ENCODE measurements at places on chromosomes 1 and 21.

GRCh38 chr21:45574691-45575090 lies 32.5 kb upstream of the SLC19A1 start:
- no peak for DNase-seq

- no peak for DNase-seq
Measured at GRCh38 chr1:48555271-48555670, 83.3 kb upstream of the SPATA6 start.

DNA sequence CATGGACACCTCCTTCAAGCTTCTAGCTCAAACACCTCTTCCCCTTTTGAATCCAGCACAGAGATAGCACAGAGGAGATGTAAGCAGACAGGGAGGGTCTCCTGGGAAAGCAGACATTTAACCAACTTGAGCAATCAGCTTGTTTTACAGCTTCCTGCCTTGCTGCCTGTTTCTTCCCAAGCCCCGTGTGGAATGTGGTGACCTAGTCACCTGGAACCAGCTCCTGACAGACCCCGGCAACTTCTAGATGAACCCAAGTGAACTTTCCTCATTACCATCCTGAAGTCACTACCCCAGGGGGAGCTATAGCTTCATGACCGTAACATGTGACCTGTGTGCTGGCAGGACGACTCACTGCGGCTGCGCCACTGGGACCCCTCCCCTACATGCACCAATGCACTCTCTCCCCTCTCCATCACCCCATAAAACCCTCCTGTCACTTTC lies 24.1 kb upstream of the TTF2 start:
- DNase-seq: no peak

DNA sequence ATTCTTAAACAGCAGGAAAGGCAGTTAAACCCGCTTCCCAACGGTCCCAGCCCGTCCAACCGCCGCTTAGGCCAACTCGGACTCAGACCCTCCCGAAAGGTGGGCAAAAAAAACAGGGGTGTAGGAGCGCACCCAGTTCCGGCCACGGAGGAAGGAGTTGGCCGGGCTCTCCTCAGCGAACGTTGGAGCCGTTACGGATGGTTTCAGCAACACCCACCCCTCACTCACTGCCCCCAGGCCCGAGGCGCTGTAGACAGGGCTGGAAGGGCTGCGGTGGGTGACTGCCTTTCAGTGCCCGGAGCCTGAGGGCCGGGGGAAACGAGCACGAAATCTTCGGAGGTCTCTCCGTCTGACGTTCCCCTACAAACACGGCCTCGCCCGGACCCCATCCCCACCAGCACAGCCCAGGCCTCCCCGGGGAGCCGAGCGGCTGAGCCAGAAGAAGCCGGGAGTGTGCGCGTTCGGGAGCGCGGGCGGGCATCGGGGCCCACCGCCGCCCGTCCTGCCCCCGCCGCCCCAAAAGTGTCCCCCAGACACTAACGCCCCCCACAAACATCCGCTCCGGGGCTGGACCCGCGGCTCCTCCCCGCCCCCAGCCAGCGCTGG lies 1.3 kb downstream of the KDM5B start:
- DNase-seq: peak; percentile 26

DNA sequence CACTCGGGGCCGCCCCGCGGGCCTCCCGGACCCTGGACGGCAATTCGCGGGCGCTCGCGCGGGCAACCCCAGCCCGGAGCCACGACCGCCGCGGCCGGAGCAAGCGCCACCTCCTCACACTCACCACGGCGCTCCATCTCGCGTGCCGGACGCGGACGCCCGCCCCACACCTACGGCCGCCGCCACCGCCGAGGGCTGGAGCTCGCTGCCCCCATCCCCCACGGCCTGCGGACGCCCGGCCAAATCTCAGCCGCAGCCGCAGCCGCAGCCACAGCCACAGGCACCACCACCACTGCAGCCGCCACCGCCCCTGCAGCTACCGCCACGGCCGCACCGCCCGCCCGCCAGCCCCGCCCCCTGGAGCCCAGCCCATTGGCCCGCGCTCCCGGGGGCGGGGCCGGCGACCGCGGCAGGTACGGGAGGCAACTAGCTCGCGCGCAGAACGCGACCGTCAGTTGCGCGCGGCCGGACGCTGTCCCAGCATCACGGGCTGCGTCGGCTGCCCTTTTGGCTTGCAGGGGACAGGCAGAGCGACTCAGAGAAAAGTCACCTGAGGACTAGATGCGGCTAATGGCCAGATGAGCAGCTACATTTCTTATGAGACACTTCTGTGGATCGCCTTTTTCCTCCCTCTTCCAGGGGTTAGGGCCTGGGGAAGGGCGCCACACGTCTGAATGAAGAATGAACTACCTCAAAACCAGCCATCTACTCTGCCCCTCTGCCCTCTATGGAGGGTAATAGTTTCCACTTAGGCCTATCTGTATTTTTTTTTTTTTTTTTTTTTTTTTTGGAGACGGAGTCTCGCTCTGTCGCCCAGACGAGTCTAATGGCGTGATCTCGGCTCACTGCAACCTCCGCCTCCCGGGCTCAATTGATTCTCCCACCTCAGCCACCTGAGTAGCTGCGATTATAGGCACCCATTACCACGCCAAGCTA lies at the start of gene ARHGAP29:
ARHGAP29 (minus strand) TSS at position 294 of the 936 bp plus-strand sequence. CDS start 5,973 bp downstream, outside the sequence.
- DNase-seq: peak; percentile 59

- DNase-seq: no peak
Measured at GRCh38 chr1:113275083-113275482, 115.2 kb upstream of the MAGI3 start.

- DNase-seq: no peak
Measured at GRCh38 chr1:222413436-222413835, 134.5 kb downstream of the HHIPL2 start.

- no peak for DNase-seq
Measured at GRCh38 chr1:9785406-9785805, 38.4 kb downstream of the CLSTN1 start.

- no peak for DNase-seq
Measured at GRCh38 chr1:226572325-226572726, 23.8 kb downstream of the STUM start.

DNA sequence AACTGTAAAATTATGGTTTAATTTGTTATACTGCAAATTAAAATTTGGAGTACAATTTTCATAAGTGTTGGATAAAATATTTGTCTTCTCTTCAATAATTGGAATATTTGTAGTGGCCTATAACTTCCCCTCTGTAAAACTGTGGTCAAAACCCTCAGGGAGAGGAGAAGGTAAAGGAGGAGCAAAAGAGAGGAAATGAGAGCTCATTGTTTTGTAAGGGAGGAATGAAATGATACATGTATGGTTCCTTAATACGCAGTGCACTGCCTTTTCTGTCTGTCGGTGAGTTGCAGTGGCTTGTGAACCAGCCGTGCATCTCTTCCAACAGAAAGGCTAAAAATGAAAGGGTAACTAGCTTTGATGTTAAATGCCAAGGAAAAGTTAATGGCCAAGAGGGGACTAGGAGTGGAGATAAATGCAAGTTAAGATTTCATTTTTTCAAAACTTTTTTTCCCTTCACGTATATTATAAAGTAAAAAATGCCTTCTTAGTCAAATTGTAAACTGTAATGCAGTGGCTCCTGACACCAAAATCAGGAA lies 26.4 kb downstream of the LRRC8D start:
- peak; percentile 29 for DNase-seq

GRCh38 chr1:46456411-46456963 lies 33.1 kb upstream of the DMBX1 start:
- no peak for DNase-seq

DNA sequence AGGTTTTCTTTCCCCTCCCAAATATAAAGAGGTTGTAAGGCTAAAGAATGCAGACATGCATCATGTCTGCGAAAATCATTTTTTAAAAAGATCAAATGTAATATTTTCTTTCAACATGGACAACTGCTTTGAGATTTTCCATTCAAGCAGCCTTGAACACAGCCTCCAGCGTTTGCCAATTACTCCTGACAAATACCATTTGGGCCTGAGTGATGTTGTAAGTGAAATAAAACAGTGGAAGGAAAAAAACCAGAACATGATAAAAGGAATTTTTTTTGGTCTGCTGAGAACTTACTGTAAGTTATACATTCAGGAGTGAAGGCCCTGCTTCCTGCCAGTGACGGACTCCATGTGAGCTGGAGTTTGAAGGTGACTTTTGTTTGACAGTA lies 37.2 kb downstream of the SETD4 start:
- no peak for DNase-seq

GRCh38 chr21:17903029-17903806 lies 84.1 kb upstream of the C21orf91 start:
- DNase-seq: no peak

DNA sequence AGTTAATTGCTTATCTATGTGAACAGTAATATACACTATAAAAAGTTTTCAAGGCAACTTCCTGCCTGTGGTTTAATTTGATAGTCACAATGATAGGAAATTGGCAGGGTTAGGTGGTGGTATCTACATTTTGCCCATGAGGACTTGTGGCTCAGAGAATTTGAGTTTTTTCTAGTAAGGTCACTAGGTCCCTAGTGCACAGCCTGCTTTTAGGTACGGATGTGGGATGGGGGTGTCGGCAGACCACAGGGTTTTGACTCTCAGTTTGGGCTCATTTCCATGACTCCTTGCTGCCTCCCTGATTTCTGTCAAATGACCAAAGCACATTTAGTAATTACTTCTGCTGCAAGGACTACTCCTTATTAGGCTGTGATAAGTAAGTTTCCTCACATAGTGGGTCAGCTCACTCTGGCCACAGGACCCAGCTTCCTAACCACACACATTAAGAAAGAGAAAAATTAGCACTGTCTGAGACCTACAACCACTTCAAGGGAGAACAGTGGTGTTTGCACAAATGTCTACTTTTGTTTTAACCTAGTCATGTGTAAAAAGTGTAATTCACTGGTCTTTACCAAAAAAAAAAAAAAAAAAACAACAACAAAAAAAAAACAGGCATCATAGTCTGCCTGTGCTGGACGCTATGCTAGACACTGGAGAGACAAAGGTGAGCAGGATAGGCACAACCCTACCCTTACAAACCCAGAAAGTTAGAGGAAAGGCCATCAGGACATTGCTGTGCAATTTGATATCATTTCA lies 43.7 kb downstream of the MRPL39 start:
- DNase-seq: peak; percentile 16

DNA sequence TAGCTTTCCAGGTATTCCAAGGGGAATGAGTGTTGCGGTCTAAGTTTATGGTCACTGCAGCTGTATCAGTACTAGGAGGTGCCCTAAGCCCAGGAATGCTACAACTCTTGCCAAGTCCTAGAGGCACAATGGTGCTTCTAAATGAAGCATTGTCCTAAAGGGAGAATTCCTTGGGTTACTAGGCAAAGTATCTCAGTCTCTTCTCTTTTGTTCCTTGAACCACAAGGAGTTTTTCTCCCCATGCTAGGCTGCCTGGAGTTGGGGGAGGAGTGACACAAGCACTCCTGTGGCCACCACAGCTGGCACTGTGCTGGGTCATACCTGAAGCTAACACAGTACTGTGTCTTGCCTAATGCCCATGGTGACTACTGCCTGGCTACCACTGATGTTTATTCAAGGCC lies 50.7 kb downstream of the KMO start:
- no peak for DNase-seq

DNA sequence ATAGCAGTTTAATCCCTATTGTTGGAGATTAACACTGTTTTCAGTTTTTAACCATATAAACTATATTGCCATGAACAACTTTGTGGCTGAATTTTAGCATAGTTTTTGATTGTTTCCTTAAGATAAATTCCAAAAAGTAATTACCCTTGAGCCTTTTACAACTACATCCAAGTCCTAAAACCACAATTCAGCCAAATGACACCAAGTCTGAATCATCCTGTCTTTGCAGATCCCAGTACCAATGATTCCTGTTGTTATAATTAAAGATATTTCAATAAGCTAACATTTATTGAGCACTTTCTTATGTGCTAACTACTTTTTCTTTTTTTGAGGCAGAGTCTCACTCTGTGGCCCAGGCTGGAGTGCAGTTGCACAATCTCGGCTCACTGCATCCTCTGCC lies 35.6 kb downstream of the IL23R start:
- no peak for DNase-seq

- DNase-seq: no peak
Measured at GRCh38 chr1:170932236-170932635, 3.1 kb upstream of the MROH9 start.

DNA sequence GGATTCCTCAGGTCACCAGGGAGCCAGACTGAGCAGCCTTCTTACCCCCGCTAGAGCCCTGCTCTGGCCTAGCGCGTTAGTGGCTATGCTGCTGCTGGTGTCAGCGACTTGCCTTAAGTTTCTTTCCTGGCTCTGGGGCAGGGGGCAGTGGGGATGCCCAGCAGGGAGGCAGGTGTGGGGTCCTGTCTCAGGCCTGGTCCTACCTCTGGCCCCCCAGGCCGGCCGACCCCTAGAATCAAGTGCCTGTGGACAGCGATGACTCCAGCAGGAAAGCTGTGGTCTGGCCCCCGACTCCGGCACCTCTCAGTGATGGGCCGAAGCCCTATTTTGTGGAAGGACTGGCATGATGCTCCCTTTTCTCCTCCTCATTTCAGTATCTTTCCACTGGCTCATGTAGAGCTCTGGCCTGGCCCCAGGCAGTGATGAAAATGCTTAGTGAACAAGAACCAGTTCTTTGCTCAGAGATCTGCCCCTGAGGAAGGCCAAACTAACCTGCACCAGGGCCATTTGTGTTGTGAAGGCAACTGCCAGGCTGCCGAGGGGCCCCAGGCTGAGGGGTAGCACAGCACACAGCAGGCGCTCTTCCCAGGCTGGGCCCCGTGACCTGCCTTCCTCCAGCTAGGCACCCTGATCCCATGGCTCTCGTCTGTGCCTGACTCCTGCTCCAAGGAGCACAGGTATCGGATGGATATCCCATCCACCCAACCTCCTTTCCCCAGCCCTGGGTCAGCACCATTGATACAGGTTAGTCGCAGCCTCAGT lies 23.7 kb downstream of the MRPL37 start:
- DNase-seq: no peak

DNA sequence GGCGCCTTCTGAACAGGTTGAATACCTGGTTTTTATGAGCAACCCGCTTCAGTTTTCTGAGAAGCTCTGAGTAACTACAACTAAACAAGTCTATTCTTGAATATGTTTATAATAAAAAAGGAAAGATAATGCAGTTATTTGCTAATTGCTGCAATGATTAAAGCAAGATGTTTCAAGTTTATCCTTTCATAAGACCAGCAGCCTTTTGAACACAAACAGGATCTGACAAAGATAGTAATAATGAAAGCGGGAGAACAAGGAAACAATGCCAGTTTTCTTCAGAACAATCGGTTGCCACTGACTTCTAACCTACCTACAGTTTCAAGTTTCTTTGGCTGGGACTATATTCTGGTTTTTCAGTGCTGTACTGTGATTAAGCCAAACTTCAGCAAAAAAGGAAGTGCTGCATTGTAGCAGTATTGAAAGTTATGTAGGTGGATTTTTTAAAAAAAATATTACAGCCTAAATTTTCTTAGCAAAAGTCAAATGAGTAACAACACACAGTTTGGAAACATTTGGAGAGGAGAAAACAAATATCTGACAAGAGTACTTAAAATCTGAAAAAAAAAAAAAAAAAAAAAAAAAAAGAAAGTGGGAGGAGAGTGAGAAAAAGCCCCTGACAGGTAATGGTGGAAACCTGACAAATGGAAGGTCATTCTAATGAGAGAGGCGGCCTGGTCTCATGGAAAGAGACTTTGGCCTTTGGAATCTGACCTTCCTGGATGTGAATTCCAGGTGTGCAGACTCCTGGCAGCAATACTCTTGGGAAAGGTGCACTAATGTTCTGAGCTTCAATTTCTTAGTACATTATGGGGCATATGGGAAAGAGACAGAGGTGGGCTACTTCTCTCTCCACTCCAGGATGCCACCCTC lies 11.4 kb downstream of the KCNJ15 start:
- DNase-seq: no peak

All from CD4-positive, alpha-beta T cell treated with Interleukin-17A for 4 hours (primary cell).